Stomach (tissue), 19 donors: ENCODE measurements at places on chromosomes 7 and 10. TPM values are rescaled to one million over a fixed set of nuclear protein-coding genes. Genes with fewer than 3 reads are reported as not detected.
A peak's percentile ranks its signal among the peaks of the same experiment; 100 is the strongest.

Gene PIP
- 0.45 TPM for polyA plus RNA-seq

Gene KLF14
- not detected for polyA plus RNA-seq

Gene OR2A42
- polyA plus RNA-seq = not detected

Gene FGFR2
- 3.9 TPM for polyA plus RNA-seq

Gene ZNF777
- 6.1 TPM for polyA plus RNA-seq

Gene GPR146
- polyA plus RNA-seq = 14.6 TPM

Gene C7orf33
- not detected for polyA plus RNA-seq

Gene WASHC2A
- polyA plus RNA-seq = 9.8 TPM

Gene ADCY1
- 1.5 TPM for polyA plus RNA-seq

Gene RBM17
- 50.9 TPM for polyA plus RNA-seq

Gene C7orf57
- polyA plus RNA-seq = not detected

DNA sequence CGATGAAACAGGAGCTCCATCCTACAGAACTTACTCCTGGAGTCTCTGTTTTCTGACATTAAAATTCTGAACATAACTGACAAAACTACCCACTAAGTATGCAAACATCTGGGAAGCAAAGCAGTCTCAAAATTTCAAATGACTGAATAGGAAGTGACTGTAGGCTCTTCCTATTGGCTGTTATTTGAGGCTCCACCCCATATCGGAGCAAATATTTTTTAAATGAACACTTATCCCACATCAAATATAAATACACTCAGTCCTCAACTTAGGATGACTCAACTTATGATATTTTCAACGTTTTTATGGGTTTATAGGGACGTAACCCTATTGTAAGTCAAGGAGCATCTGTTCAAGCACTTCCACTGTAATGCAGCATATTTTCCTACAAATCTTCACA, 8.8 kb downstream of the HSPA12A start:
- DNase-seq = no peak

GRCh38 chr10:44982496-44982895, 3.9 kb upstream of the DEPP1 start:
- no peak for DNase-seq

GRCh38 chr7:143003393-143004051, 23.4 kb downstream of the OR9A2 start:
- DNase-seq = peak; percentile 75

GRCh38 chr7:5020098-5020497, 25.6 kb upstream of the RBAK start:
- no peak for DNase-seq

DNA sequence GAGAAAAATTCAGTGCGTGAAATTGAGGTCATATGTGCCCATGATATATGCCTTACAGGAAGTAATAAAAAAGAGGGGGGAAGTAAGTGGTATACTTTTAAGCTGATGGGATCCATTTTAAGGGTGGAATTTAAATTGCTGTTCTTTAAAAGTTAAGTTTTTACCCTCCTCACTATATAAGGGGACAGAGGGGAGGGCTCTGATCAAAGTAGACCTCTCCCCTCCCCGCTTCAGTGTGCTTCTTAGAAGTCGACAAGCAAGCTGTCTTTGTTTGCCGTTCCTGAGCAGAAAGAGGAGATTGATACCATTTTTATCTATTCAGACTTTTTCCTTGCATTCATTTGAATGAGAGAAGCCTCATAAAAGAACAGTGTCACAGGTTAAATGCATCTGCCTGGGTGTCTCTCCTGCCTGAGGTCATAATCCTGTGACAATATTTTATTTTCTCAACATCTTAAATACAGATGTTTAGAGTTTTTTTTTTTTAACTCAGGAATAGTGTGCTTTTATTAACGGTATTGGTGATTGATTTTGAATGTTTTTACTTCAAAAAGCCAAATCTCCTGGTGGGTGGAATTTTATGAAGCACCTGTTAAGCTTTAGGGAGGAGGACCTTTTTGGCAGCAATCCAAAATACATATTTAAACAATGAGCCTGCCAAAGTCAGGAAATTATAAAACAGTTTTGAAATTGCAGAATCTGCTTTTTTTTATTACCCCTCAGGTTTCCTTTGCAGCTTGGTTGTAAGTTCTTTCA, 141.7 kb downstream of the KAT6B start:
- no peak for DNase-seq

DNA sequence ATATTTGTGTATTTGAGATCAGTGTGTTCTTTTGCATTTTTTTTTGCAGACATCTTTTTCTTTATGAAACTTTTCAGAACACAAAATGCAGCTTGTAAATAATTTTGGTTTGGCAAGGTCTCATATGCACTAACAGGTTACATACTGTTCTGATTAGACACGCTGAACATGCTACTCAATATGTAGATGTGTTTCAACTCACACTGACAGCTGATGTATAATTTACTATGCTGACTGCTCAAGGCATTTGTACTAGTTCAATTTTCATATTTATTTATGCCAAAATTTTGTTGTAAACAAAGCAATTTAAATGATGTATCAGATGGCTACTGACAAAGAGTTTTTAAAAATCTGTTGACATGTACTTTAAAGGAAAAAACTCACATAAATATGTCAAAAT, 123.8 kb downstream of the TFEC start:
- no peak for DNase-seq

GRCh38 chr10:109977382-109977806, 30.4 kb upstream of the ADD3 start:
- peak; percentile 57 for DNase-seq

- no peak for DNase-seq
Measured at GRCh38 chr7:22357311-22358175, 589 bp upstream of the RAPGEF5 start.

- no peak for DNase-seq
Measured at GRCh38 chr10:80894311-80894791, 356.6 kb downstream of the SH2D4B start.

DNA sequence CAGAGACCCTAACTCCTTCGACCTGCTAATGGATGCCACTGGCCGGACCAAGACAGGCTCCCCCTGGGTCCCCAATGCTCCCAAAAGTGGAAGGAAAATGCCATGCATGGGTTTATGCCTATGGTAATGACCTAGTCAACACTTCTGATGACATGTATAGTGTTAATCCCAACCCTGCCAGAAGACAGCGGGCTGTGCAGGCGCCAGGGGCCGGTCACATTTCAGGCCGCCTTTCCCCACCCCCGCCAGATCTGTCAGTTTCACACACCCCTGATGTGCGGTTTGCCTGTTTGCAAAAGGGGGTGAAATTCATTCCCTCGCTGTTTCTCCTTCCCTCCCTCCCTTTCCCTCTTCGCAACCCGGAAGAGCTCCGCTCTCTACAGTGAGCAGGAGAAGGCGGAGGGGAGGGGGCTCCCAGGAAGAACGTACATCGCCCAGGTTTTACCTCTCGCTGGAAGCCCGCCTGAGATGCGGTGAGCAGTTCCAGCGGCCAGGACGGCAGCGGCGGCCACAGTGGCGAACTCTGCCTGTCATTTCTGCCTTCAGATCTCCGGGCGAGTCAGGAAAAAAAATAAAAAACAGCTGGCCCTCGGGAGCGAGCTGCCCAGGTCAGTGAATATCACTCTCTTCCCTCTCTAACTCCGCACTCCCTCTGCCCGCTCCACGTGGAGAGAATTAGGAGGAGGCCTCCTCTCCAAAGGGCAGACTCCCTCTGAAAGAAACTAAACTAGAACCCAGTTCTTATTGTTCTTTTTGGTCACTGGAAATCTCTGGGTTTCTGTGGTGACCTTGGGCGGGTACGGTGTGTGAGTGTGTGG, 9.4 kb upstream of the GATA3 start:
- DNase-seq = no peak

DNA sequence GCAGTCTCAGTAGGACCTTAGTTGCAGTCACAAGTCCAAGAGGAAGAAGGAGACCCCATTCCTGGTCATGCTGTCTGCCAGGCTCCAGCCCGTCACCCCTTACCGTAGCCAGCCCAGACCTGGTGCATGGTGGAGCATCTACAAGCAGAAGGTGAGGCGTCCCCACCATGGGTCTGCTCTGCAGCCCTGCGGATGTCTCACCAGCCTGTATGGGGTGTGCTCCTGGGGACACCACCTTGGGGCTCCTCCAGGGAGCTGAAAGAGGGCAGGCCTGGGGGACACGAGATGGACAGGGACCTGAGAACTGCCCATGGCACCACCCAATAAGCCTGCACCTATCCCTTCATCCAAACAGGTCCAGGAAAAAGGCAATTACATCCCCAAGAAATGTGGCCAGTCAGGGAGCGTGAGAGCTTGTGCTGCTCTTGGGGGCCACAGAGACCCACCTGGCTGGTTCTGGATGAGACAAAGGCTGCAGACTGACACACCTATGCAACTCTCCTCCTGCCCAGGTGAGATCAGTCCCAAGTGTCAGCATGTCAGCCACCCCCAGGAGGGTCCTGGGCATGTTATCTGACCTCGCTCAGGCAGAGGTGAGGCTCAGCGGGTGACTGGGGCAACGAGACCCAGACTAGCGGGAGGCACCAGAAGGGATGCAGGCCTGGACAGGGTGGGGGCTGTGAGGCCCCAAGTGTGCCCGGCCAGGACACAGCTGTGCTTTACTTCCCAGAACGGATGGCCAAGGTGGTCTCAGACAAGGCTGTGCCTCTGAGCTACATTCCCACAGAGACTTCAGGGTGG, 84.5 kb upstream of the RET start:
- DNase-seq = no peak

DNA sequence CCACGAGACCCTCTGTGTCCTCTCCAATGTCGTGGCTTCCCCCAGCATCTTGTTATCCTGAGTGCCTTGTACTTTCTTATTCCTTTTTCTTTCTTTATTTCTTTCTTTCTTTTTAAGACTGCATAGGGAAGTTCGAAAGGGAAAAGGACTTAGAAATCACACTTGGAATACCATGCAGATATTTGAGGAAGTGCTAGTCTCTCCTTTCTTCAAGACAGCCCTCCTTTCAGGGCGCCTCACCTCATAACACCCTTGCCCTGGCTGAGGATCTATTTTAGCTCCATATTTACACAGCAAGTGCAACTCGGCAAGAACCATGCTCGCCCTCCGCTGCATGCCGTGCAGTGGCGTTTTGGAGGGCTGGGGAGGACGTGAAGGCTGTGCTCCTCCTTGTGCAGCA, 232.3 kb upstream of the GLI3 start:
- DNase-seq = no peak

GRCh38 chr10:132753596-132753995, 32.4 kb downstream of the NKX6-2 start:
- no peak for DNase-seq

DNA sequence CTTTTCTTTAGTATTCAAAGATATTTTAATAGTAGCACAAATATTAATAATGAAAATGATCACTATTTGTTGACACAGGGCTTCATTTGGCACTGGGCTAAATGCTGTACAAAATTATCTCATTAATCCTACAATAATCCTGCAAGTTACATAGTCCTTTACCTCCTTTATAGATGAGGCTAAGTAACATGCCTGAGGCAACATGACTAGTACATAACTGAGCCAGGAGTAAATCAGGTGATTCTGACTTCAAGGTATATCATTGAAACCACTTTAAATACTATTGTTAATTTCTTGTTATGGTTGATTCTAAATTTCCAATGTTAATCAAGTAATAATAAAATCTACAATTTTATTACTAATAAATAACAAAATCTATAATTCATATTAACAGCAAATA, 39.8 kb downstream of the SEM1 start:
- no peak for DNase-seq

DNA sequence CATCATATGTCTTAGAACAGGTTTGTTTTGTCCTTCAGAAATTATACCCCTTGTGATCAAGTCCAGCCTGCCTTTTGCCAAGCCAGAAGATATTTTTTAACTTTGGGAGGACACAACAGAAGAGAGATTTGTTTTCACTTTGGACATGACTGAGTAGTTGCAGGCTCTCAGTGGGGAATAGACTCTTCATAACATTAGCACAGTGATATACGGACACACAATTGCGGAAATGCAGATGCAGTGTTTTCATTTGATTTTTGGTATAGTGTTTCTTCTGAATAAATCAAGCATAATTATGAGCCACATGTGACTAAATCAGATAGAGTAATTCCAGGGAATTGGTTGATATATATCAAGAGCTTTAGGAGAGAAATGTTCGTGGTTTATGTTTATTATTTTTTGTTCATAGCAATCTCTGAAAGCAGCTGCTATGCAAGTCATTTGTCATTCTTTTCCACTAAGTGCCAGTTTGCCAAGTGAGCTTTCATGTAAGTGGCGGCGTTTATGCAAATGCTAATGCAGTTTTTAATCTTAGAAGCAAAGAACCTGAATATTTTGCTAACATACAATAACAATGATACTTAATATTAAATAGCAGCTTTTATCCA, 69.6 kb upstream of the HDAC9 start:
- DNase-seq = no peak

- no peak for DNase-seq
Measured at GRCh38 chr10:124650820-124651401, 93.3 kb downstream of the FAM53B start.

DNA sequence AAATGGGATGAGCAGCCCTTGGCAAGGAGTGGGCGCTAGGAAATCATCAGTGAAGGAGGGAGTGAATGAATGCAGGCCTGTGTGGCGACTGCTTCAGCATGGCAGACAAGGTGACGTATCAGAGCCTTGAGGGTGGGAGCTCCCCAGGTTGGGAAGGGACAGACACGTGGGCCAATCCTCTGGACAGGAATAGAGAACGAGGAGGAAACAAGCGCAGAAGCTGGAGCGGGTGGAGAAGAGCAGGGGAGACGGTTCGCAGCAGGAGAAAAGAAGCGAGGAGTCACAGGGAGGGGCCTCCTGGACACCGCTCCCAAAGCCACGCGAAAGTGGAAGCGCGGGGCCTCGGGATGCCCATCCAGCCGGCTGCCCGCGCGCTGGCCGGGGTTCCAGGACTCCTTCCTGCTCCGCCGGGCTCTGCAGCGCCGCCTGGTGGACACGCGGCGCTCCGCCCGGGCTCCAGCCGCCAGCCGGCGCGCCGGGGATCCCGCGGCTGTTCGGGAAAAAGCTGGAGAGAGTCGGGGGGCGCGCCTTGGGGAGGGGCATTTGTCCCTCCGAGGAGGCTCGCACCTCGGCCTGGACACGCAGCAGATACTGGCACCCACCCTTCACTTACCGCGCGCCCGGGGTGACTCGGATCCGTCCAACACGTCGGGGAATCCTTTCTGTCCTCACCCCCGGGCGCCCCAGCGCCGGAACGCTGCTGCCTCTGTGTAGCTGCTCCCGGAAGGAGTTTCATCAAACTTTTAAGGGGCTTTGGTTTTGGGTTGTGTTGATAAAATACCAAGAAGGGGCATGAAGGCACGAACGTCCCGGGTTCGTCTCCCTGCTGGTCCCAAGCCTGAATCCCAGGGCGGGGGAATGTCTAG, 6.3 kb downstream of the ZNF503 start:
- peak; percentile 54 for DNase-seq

- no peak for DNase-seq
Measured at GRCh38 chr10:98568551-98568950, 121.8 kb upstream of the HPS1 start.

DNA sequence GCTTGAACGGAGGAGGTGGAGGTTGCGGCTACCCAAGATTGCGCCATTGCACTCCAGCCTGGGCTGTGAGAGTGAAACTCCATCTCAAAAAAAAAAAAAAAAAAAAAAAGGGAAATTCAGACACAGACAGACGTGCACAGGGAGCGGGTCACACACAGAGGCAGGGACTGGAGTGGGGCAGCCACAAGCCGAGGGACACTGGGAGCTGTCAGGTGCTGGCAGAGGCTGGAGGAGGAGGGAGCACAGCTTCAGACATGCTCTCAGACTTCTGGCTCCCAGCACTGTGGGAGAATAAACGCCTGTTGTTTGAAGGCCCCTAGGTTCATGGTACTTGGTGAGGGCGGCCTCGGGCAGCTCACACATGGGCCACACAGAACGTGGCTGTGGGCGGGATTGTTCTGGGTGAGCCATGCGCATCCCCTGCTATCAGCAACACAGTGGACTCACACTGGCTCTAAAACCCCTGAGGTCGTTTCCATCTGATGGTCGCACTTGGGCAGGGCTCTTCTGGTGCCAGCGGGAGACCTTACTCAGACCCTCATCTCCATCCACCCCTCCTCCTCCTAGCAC, 375.9 kb downstream of the DNAJB6 start:
- DNase-seq = no peak
